CD4-positive, alpha-beta T cell treated with Interleukin-4 for 4 hours (primary cell): ENCODE measurements at places on chromosomes 7 and 10.

- DNase-seq = no peak
These were observed 2.3 kb downstream of the DENND2A start for GRCh38 chr7:140638173-140638791.

DNA sequence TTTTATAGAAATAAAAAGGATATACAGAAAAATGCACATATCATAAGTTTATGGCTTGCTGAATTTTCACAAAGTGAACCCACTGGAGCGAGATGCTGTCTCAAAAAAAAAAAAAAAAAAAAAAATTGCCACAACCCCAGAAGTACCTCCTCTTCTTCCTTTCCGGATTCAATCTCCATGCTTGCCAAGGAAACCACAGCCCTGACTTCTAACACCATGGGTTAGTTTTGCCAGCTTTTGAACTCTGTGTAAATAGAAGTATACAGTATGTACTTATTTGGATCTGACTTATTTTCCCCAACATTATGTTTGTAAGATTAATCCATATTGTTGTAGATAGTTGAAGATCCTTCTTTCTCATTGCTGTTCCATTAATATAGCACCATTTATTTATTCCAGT, 40.0 kb downstream of the FANK1 start:
- no peak for DNase-seq

- no peak for DNase-seq
These were observed 227.1 kb downstream of the DYNC1I1 start for GRCh38 chr7:95999481-95999880.

DNA sequence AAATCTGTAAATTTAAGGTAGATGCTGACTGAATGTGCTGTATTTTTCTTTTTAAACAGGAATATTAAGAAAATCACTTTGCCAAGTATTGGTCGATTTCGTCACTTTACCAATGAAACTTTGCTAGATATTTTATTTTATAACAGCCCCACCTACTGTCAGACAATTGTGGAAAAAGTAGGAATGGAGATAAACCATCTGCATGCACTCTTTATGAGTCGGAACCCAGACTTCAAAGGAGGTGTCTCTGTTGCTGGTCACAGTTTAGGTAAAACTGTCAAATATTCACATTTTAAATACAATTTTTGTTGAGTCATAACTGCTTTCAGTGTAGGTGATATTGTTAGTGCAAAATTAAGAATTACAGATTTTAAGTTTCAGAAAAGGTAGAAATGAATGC, 25.2 kb downstream of the SEC23IP start:
- no peak for DNase-seq

DNA sequence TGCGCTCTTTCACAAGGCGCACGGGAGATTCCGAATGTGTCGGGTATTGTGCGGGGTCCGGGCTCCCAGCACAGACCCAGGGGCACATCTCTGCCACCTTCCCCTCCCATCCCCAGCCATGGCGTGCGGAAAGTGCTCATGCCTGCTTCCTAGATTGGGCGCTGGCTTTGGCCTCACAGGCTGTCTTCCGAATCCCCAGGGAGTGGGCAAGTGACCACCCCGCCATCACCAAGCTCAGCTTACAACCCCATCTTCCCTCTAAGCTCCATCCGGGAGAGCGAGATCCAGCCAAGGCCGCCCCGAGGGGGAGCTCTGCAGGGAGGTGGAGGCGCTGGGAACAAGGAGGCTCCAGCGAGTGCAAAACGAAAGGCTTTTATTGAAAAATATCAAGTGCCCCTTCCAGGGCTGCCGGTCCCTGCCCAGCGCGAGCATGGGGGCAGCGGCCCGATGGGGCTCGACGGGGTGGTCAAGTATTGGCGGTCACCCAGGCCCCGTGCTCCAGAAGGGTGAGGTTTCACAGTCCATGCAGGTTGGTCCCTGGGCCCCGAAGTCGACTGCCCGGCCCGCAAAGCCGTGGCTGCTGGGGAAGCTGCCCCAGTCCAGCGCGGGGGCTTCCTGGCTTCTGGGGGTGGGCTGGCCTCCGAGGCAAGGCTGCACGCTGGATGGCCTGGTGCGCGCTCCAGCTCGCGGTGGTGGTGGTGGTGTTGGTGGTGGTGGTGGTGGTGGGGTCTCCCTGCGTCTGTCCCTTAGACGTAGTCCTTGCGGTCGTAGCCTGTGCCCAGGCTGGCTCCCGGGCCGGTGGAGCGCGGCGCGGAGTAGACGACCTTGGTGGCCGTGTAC, 1.2 kb downstream of the CLDN3 start:
- DNase-seq = no peak

GRCh38 chr10:34241226-34242000, 573.7 kb downstream of the PARD3 start:
- DNase-seq = no peak

GRCh38 chr10:76311752-76312636, 880.6 kb downstream of the LRMDA start:
- no peak for DNase-seq

- DNase-seq = no peak
These were observed 86.7 kb downstream of the VOPP1 start for GRCh38 chr7:55485501-55486191.

DNA sequence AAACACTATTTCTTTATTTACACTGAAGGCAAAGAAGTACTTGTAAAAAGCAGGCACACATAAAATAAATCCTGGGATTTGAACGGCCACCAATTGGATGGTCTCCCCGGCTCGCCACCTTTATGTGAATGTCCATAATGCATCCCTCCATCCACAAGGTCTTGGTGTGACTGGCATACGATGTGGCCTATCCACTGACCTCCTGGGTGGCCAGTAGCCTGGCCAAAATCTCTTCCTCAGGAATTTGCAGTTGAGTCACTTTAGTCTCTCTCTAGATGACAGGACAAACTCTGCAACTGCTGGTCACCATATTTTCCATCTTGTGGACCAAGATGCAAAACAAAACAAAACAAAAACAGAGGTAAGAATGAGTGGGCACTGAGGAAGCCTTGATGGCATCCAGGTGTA, 39.1 kb downstream of the CDK1 start:
- DNase-seq = no peak

DNA sequence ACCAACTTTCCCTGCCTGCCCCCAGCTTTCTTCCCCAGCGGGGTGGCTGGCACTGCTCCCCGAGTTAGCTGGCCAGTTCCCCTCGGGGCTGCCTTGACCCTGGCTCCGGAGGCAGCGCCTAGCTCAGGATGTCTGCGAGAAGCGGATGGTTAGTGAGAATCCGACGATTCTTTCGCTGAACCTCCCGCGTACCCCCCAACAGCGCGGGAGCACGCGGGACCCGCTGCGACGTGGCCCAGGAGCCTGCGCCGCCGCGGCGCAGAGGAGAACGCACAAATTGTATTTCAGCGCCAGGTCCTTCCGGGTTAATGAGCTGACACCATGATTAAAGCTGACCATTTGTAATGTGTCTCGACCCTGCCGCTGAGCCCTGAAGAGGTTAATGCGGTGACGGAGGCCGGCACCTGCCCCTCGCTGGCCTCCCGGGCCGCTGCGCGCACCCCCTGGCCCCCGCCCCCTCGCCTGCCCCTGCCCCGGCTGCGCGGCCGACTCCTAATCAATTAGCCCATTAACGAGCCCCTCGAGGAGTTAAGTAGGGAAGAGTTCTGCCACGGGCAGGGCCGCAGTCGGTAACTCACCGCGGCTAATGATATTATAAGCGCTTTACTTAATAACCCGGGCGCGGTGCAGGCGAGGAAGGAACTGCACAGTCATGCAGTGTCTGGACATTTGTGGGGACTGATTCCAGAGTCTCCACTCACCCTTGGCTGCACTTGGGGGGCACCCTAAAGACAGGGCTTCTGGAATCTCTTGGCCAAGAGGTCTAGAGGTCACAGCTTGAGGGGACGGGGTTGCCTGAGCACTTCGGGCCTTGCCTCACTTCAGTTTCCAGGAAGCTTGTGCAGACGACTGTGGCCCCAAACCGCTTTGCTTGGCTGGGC, 1.7 kb upstream of the HMX2 start:
- DNase-seq = no peak

GRCh38 chr7:100720671-100721504, 620 bp downstream of the EPO start:
- DNase-seq = no peak

DNA sequence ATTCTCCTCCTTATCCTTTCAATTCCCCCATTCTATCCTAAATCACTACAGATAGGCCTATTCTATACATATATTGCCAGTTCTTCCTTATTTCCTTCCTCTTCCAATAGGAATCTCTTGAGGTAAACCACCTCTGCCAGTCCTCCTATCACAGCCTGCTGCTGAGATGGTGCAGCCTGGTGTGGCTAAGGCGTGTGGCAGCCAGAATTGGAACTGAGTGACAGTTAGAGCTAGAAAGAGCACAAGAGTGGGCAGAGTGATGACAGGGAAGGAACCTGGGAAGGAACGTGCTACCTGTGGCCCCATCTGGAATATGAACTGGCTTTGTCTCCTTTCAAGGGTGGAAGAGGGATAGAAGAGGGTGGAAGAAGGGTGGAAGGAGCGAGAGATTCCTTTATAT, 187.7 kb downstream of the HECW1 start:
- no peak for DNase-seq

DNA sequence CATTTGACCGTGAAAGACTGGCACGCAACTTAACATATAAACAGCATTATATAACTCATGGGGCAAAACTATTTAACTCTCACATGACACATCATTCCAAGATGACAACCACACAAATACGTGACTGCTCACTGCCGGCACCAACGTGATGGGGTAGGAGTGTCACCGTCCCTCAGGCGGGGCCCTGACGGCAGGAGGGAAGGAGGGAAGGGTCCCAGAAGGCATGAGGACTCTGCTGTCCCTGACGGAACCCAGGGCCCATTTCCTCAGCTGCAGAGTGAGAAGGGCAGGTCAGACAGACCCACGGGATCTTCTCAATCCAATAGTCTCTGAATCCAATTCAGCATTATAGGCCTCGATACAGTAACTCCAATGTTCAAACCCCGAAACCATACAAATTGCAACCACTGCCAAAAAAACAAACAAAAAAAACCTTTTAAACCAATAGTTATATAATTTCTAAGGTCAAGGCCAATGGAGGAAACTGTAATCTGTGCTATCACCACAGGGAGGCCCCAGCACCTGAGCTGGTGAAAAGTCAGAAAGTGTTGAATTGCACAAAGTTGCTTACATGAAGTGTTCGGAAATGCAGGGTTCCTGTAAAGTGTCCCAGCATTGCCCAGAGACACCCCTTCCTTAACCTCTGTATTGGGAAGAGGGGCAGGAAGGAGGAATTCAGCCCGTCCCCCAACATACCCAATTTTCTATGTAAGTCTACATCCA, 137.4 kb downstream of the TNS3 start:
- DNase-seq = no peak

DNA sequence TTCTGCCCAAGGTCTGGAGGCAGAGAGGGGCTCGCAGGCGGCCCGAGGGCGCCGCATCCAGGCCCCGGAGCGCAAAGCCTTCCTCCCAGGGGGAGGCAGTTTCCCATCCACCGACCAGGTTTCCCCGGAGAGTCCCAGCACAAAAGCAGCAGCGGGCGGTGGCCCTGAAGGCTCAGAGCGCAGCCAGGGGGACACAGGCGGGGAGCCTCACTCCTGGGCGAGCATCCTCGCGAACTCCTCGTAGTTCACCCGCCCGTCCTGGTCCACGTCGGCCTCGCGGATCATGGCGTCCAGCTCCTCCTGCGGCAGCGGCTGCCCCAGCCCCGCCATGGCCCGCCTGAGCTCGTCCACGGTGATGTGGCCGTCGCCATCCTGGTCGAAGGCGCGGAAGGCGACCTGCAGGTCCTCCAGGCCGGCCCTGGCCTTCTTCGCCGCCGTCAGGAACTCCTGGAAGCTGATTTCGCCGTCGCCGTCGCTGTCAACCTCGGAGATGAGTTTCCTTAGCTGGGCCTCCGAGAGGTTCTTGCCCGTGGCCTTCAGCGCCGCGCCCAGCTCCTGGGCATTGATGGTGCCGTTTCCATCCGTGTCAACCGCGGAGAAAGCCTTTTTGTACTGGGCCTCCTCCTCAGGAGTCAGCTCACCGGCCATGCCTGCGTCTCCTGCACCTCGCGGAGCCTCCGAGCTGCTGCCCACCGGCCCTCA, 428 bp downstream of the CALML5 start:
- DNase-seq = no peak

DNA sequence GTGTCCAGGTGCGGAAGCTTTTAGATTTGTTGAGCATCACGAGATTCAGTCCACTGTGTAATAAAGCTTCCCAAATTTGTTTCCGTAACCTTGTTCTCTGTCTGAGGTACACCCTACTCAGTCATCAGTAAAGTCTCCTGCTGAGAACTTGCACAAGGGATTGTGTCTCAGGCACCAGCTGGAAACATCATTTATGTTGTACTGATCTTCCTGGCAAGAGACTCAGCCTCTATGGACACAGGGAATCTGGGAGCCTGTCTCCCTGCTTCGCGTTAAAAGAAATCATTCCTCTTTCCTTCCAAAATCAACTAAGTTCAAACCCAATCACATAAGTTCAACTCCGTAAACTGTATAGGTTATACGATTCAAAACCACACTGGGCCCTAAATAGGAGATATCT, 336.8 kb downstream of the GPR37 start:
- DNase-seq = no peak

DNA sequence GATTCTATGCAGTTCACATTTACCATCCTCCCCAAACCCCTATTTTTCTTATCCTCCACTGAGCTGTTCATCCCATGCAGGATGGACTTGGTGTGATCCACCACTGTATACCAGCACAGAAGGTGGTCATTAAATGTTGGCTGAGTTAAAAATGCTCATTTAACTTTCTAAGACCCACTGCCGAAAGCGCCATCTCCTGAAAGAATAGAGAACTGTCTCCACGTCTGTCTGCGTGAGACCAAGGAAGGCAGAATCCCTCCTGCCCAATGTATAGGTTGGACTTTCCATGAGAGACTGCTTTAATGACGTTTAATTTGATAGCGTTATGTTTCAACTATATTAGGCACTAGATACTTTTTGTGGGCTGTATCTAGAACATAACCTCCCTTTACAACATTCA, 124.3 kb downstream of the GPAM start:
- no peak for DNase-seq

DNA sequence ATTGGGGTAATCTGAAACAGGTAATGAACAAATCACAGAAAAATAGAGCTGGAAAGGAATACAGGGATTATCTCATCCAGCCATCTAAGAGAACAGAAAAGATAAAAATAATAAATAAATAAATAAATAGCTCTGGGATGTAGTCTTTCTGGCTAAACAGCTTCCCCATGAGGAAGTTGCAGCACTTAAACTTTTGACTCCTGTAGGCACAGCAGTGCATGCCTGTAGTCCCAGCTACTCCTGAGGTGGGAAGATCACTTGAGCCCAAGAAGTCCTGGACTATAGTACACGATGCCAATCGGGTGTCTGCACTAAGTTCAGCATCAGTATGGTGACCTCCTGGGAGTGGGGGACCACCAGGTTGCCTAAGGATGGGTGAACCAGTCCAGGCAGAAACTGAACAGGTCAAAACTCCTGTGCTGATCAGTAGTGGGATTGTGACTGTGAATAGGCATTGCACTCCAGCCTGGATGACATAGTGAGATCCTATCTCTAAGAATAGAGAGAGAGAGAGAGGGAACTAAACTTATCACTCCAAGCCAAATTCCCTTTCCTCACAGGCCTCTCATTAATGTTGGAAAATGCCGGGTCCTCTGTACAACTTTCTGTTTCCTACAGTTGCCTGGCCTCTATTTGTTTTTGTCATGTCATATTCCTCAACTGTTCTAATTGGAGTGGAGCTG, 61.7 kb upstream of the CDK13 start:
- DNase-seq = no peak

- no peak for DNase-seq
These were observed 102.7 kb upstream of the FAM13C start for GRCh38 chr10:59465088-59465487.
